Esophagus squamous epithelium (tissue), 5 donors: ENCODE measurements at places on chromosomes 2 and 18.

DNA sequence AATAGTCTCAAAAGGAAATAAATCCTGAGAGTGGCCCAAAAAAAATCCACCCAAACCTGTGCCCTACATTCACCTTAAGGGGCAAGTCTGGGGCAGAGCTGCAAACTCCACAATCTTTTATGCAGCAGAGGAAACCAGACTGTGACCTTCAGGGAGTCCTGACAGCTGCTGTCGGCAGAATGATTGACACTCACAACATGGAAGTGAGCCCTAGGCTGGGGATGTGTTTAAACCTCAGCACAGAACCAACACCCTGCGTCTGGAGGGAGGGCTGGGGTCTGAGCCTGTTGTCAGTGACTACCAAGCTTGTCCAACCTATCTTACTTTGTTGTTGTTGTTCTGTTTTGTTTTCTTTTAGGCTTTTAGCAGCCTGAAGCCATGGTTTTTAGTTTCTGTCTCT lies 39.6 kb downstream of the CRACDL start:
- DNase-seq = no peak

DNA sequence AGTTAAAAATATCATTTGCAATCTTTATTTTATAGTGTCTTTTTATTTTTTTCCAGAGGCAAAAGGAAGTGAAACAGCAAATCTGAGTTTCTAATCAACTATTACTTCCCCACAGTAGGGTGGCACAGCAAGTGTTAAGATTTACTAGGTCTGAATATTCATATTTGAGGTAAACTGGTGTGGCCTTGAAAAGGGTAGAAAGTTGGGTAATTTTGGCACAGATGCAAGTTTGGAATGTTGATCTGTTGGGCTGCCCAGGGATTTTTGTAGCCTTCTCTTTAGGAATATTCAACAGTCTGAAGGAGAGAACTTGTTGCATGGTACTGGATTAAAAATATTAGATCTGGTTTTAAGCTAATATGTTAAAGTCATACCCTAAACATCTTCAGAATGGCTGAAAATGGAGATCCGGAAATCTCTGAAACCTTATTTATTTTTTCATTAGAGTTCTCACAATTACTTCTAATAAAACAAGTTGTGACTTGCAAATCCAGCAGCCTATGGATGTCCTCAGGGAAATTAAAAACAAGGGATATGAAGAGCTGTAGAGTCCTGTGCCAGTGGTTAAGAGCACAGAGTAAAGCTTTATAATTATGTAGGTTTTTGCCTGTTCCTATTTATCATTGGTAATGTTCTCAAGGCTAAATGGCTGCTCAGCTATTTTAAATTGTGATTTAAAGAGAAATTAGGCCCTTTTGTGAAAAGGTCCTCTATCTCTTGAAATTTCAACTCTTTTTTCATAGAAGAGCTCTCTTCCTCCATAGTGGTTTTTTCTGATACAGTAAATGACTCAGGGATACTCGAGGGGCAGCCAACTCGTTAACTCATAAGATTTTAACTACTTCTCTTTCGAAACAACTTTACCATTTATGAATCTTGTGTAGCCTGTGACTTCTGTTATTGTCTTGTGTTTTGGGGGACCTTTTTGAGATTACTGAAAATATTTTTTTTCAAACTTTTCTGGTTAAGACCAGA lies 11.0 kb downstream of the TANK start:
- DNase-seq = no peak

DNA sequence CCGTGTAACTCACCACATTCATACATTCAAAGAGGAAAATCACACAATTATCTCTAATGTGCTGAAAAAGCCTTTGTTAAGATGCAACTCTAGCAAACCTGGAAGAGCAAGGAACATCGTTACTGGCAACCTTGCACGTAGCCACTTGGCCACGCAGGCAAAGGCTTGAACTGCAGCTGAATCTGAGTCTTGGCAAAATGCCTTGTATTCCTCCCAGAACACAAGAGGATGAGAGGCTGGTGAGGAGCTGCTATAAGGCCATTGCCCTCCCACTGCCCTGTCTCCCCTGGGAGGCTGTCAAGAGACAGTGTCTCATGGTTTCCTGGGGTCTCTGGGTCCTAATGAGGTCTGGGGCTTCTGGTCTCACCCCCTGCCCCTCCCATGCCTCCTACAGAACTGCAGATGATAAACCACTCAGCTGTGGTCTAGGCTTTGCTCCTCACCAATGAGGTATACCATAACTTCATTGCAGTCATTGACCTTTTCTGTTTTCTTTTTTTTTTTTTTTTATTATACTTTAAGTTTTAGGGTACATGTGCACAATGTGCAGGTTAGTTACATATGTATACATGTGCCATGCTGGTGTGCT lies 141.4 kb downstream of the SPP2 start:
- DNase-seq = no peak

GRCh38 chr2:28150236-28150915 lies 242.3 kb upstream of the FOSL2 start:
- DNase-seq = no peak

GRCh38 chr2:140947236-140947635 lies 1183.6 kb downstream of the LRP1B start:
- no peak for DNase-seq

DNA sequence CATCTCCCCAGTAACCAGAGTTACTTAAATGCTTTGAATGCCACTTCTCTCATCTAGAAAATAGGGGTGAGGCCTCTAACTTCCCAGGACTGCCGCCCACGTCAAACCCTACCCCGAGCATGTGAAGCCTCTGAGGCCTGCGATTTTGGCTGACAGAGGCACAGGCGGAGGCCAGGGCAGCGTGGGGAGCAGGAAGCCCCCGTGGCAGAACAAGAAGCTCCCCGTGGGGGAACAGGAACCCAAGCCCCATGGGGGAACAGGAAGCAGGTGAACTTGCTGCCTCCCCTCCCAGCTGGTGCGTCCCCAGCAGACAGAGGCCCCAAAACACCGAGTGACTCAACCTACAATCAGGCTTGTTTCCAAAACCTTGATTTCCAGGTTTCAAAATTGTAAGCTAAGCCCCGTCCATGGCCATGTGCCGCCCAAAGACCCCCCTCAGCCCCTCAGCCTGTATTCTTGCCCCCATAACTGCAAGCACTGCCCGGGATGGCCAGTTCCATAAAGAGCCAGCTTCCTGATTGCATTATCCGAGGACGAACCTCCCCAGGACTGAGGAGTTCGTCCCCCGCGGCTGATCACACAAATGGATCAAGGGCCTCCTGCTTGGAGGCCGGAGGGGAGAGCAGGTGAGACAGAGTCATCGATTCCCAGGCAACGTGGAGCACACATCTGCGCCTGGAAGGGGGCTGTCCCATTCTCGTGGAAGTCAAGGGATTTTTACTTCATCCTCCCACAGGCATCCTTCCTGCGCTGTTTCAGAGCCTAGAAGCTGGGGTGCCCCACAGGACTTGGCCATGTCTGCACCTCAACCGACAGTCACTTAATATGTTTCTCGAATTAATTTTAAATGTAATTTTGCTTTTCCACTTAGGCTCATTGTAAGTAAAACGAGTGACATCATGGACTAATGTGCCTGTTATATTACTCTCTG lies 36.3 kb upstream of the CTDP1 start:
- no peak for DNase-seq

DNA sequence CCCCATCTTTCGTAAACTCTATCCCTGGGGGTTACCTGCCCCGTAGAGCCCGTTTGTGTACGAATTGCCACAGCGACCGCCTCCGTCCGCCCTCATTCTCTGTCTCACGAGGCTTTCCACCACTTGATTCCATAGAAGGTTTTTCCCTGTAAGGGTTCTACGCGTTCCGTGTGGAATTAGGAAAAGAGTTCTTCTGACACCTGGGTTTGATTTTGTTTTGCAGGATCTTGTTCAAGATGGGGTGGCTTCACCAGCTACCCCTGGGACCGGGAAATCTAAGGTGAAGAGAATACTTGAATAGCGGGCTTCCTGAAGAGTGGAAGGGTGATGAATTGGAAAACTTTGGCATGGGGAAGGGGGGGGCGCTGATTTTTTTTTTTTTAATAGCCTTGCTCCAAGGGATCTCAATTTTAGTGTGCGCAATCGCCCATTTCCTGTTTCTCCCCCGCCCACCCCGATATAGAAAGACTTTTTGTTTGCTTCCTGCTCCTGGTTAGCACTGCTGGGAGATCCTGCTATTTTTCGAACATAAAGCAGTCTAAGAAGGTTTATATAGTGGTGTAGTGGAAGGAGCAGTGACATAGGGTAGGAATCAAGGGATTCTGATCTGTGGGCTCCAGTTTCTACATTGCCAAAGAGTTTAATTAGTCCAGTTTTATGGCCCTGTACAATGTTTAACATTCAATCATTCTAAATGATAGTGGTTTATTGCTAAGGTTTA lies 564 bp downstream of the GCC2 start:
- no peak for DNase-seq

- no peak for DNase-seq
Observed at GRCh38 chr2:44546459-44547127, 184.8 kb downstream of the CAMKMT start.

GRCh38 chr2:66201242-66201641 lies 233.7 kb upstream of the MEIS1 start:
- DNase-seq = no peak

- no peak for DNase-seq
Observed at GRCh38 chr2:168997118-168997521, 34.0 kb downstream of the ABCB11 start.

- DNase-seq = no peak
Observed at GRCh38 chr2:85163675-85164074, 30.5 kb downstream of the TCF7L1 start.

DNA sequence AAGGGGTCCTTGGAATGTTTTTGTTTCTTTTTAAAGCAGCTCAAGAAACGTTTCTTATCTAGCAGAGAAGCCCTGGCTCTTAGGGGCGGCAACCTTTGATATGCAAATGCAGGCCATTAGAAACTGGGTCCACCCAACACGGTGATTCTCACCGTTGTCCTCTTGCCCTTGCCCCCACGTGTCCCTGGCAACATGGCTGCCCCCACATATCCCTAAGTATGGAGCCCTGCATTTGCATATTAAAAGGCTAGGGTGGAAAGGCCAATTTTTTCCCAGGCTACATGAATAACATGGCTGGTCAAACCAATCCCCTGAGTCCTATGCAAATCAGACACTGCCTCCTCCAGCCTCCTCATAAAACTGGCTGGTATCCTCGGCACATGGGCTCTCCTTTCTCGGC lies 230.1 kb upstream of the SPOPL start:
- DNase-seq = no peak
